ENCODE measurements at places on chromosomes 2 and 18.

- DNase-seq = no peak
These were observed 68.7 kb downstream of the CABLES1 start for GRCh38 chr18:23203891-23204432.

DNA sequence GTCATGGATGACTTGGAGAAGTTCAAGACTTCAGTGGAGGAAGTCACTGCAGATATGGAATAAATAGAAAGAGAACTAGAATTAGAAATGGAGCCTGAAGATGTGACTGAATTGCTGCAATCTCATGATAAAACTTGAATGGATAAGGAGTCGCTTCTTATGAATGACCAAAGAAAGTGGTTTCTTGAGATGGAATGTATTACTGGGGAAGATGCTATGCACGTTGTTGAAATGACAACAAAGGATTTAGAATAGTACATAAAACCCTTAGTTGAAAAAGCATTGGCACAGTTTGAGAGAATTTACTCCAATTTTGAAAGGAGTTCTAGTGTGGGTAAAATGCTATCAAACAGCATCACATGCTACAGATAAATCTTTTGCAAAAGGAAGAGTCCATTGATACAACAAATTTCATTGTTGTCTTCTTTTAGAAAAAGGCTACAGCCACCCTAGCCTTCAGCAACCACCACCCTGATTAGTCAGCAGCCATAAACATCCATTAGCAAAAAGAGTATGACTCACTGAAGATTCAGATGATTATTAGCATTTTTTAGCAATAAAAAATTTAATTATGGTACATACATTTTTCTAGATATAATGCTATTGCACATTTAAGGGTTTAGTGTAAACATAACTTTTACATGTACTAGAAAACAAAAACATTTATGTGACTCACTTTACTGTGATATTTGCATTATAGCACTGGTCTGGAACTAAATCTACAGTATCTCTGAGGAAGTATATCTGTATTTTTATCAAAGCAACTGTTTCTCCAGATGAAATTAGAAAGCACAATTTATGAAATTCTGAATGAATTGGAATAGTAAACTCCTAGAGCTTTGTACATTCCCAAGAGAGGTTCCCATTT, 110.5 kb upstream of the TACR1 start:
- DNase-seq = no peak

DNA sequence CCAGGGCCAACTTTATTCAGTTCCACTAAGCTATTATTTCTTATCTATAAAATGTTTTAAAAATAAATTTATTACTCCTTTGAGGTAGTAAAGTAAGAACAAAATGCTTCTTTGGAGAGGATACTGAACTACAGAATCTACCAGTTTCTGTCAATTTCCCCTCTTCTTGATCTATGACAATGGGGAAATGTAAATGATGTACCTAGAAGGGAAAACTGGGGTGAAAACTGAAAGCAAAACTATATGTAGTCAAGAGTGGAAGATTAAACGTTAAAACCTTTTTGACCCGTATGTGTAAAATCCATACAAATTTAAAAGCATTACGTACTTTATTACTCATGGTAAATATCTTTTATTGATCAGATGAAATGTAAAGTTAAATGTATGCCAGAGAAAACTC, 1287.8 kb upstream of the TMEFF2 start:
- DNase-seq = no peak

GRCh38 chr18:38718365-38718901, 1152.8 kb upstream of the CELF4 start:
- no peak for DNase-seq

DNA sequence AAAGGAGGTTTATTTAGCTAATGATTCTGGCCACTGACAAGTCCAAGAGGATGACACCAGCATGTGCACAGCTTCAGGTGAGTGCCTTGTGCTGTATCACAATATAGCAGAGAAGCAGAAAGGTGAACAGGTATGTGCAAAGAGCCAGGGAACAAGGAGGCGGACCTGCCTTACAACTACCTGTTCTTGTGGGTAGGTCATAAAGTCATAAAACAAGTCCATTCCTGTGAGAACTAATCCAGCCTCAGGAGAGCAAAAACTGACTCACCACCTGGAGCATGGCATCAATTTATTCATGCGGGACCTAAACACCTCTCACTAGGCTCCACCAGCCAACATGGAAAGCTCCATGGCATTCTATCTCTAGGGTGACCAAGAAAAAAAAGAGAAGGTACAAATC, 234.2 kb downstream of the ASXL3 start:
- peak; percentile 91 for DNase-seq

GRCh38 chr2:181140414-181140813, 160.0 kb downstream of the UBE2E3 start:
- no peak for DNase-seq

- no peak for DNase-seq
These were observed 134.7 kb downstream of the UBR3 start for GRCh38 chr2:169961911-169962310.

- DNase-seq = no peak
These were observed 47.0 kb downstream of the SLC9A4 start for GRCh38 chr2:102520009-102520408.

DNA sequence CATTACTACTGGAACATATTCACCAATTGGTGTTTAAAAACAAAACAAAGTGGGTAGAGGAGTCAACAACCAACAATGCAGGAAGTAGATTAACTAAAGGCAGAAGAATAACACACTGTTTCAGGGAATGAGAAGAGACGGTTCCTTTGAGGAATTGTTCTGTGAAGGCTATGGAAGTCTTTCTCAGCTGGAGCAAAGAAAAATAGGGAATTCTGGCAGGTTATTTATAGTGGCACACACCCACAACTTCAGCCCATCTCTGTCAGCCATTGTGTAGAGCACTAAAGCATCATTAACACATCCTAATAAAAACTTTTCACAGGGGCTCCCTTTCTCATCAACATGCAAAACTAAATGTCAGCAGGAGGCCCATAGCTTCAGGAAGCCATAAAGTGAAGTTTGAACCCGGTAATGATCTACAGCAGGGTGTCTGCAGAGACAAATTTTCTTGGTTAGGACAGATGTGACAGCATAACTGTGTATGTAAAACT, 113.6 kb downstream of the CDH2 start:
- no peak for DNase-seq

DNA sequence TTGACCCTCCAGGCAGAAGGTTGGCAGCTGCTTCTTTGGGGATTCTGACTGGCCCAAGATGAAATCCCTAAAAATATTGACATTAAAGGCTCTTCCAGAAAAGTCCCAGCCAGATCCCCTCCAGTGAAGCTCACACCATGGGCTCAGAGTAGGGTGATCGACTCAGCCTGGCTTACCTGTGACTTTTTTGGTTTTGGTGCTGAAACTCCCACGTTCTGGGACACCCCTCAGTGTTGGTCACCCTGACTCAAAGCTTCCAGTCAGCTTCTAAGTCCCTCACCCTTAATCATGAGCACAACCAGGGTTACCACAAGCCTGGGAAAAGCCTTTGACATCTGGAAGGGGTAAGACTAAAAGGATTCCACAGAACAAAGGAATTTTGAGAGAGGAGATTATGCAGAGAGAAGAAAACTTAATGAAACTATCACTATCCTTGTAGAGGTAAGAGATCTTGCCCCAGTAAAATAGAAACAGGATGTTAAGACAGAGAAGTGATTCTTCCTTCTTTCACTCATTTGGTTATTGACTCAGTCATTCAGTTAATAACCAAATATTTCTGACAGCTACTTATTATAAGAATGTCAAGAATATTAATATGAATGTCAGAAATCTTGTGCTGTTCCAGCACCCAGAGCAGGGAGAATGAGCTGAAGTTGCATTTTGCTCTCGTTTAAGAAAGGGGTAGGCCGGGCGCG, 66.8 kb upstream of the SEC11C start:
- DNase-seq = no peak

- DNase-seq = no peak
These were observed 34.6 kb upstream of the IL1B start for GRCh38 chr2:112870841-112871835.

DNA sequence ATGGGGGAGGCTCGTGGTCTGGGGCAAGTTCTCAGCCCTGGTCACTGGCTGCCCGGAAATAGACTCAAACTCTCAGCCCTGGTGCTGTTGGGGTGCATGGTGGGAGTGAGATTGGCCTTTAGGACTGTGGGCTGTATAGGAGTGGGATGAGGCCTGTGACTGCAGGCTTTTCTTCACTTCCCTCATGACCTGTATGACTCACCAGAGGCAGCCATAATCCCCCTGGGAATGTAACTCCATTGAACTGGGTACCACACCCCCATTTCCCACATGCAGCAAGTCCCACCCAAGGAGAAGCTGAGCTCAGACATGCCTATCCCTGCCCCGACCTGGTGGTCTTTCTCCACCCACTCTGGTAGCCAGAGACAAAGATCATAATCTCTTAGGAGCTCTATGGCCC, 177.7 kb upstream of the OSR1 start:
- DNase-seq = no peak

DNA sequence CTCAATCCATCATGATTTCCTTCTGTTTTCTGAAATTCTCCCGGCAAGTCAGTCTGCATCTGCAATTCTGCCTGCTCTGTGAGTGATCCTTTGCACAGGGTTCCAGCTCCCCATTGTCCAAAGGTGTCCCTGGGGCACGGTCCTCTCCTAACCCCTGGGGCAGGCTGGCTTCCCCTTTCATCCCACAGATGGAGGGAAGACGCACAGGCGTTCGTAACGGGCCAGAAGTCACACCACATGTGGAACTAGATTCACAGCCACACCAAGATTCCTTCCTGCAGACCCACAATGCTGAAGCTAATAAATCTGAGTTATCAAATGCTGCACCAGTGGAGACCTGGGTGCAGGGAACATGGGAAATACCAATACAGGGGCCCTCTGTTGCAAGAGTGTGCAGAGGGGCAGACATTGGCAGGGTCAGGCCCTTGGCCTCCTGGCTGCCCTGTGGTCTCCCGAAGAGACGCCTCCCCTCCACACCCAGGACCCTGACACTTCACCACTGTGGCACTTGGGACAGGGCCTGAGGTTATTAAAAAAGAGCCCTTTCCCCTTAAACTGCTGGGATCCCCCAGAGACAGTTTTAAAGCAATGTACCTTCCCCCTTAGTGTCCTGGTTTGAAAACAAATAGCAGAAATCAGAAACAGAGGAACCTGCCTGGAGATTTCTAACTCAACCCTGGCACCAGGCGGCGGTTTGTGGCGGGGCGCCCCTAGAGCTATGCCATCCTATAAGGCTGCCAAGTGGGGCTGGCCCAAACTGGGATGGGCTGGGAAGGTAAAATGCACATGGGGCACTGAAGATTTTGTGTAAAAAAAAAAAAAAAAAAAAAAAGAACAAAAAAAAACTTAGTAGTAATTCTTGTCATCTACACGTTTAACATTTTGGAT, 15.4 kb downstream of the ZNF516 start:
- no peak for DNase-seq

GRCh38 chr2:42961385-42961811, 169.0 kb upstream of the HAAO start:
- DNase-seq = no peak

DNA sequence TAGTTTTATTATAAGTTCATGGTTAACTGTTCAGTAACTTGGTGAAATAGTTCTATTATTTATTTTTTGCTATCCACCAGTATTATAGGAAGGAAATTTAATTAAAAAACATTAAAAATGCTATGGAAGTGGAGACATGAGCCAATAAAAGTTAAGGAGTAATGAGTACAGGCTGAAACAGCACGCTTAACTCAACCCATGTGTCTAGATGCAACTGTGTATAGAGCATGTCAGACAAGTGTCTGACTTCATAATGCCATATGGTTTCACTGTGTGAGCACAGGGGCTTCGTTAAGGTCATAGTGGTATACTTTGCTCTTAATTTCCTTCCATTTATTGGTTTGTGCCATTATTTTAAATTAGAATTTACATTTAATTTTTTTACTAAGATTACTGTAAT, 566.8 kb upstream of the NRP2 start:
- DNase-seq = no peak

- DNase-seq = no peak
These were observed 48.0 kb downstream of the SERPINB8 start for GRCh38 chr18:64017870-64018269.

DNA sequence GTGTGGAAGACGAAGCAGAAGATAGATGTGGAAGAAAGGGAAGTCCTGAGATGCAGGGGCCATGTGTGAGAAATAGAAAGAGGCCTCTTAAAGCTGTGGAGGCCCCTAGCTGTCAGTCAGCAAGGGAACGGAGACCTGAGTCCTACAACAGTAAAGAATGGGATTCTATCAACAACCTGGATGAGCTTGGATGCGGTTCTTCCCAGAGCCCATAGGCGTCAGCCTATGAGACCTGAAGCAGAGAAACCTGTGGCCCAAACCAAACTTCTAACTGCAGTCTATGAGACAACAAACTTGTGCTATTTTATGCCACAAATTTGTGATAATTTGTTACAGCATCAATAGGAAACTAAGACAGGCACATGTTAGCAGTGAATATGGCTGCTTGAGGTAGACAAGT, 583.7 kb downstream of the ADCYAP1 start:
- DNase-seq = no peak

GRCh38 chr18:59915606-59916005, 15.8 kb downstream of the PMAIP1 start:
- no peak for DNase-seq

DNA sequence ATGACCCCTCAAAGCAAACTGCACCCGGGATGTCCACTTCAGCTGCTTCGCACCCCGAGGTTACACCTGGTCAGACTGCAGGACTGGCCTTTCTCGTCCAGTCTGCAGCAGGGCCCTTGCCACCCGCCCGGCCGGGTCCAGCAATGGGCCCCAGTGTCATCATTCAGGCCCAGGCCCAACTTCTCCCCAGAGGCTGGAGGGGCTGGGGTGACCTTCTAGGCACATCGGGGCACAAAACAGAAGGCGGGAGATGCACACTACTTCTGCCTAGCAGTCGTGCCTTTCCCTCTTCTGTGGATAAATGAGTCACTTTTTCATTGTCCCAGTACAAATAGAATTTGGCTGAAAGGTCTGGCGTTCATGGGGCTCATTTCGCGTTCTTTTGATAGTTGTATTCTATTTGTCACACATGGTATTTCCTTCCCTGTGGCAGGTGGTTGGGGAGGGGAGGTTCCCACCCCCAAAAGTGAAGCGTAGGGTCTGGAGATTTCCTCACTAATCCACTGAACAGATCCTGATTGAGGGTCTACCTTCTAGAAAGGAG, 56.9 kb upstream of the ID2 start:
- DNase-seq = no peak

DNA sequence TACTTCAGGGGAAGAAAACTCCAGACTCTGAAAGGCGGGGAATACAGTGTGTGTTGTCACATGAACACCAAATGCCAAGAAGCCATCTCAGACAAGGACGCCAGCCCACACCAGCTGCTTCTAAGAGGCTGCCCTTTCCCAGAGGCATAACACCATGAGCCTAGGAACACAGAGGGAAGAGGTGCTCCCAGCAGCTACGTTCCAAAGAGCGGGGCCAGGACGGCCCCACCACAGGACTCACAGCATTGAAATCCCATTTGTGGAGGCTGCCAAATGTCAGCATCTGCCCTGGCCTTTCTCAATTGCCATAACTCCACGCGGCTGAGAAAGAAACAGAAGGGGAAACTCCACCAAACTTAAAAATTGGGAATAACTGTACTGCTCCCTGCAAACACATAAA, 20.1 kb upstream of the ID2 start:
- no peak for DNase-seq

- no peak for DNase-seq
These were observed 44.2 kb upstream of the MFF start for GRCh38 chr2:227280895-227281294.

GRCh38 chr2:223970343-223971128, 13.3 kb downstream of the MRPL44 start:
- no peak for DNase-seq

- no peak for DNase-seq
These were observed 596.2 kb downstream of the ARHGAP15 start for GRCh38 chr2:143725400-143725799.

- DNase-seq = no peak
These were observed 351.8 kb upstream of the TFPI start for GRCh38 chr2:187906021-187906420.

All from NCI-H510A (cell line).